ENCODE measurements at places on chromosomes 7 and 10.

- DNase-seq, result no peak
Observed at GRCh38 chr10:127386606-127387327, 162.3 kb upstream of the NPS start.

GRCh38 chr7:121433775-121434174 is 37.7 kb upstream of the FAM3C start:
- no peak for DNase-seq

DNA sequence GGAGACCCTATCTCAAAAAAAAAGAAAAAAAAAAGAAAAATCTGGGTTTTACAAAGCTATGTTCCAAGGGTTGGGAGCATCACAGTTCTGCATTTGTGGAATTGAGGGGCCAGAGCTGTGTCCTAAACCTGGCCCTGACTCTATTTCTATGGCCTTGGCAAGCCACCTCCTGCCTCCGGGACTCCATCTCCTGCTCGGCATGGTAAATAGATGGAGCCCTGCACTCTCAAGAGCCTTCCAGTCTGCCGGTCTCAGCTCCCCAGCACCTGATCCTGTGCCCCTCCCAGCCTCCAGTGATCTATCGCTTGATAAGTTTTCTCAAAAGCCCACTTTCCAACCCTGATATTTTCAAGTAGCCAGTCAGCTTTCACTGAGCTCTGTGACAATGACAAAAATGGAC is 43.0 kb downstream of the KCNH2 start:
- DNase-seq, result no peak

- no peak for DNase-seq
Observed at GRCh38 chr7:88866265-88866863, 70.8 kb upstream of the TEX47 start.

DNA sequence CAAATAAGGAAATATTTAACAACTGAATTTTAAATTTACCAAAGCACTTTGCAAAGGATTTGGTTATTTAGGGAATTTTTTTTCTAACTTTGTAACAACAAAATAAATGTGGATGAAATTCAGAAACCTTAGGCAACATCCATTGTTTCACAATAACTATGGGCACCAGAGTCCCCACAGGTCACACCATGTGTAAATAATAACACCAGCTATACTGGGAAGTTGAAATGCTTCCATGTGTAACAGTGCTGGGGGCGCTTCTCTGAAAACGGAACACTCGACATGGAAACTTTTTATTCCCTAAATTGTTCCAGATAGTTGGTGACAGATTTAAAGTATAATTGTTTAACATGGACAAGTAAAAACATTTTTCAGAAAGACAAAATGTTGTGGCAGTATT is 818.6 kb downstream of the TNS3 start:
- DNase-seq, result no peak

DNA sequence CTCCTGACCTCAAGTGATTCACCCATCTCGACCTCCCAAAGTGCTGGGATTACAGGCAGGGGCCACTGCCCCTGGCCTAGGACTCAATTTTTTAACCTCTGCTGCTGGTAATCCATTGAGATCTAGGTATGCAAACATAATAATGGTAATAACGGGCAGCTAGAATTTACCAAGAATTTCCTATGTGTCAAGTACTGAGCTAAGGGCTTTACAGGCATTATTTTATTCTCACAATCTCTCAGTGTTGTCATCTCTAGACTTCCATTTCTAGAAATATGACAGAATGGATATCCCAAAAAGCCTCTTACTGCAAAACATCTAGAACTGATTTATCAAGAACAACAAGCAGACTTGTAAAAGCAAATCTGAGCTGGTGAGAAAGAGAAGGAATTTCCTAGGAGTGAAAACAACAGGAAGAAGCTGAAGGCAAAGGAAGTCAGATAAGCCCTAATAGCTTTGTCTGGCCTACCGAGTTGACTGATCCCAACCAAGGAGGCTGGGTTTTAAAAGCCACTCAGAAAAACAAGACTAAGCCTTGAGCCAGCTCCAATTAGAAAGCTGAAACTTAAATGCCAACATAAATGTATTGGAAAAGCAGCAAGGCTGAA is 70.6 kb downstream of the CCDC71L start:
- peak; percentile 18 for DNase-seq

DNA sequence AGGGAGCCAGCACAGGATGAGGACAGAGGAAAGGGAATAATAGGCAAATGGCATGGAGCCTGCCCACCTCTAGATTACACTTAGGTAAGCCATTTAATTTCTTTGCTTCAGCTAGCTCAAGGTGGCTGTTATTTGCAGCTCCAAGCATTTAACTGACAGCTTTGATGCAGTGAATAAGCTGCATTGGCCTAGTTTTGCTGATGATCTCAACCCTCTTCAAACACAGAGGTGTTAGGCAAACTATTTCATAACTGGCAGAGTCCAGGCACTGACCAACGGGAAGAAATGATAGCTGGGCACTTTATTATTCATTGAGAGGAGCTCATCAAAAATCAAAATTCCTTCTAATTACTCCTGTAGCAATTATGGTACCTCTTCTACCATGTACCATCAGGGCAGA is 317.4 kb downstream of the BMPER start:
- no peak for DNase-seq

DNA sequence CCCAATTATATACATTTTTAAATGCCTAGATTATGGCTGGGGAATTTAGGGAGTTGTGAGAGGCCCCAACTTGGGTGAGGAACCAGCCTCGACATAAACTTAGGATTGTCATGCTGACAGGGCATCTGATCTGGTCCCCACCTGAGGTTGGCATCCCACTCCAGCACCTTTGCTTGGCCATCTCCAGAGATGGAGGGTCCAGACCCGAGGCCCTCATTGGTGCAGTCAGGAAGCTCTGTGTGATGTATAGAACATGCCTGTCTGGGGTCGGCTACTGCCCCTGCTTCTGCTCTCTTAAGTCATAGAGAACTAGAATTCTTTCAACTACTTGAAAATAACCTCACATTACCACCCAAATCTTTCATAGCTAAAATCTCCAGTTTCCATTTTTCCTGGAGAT is 153.8 kb downstream of the NRF1 start:
- DNase-seq, result no peak

- no peak for DNase-seq
Observed at GRCh38 chr7:14630048-14630447, 272.5 kb downstream of the DGKB start.

DNA sequence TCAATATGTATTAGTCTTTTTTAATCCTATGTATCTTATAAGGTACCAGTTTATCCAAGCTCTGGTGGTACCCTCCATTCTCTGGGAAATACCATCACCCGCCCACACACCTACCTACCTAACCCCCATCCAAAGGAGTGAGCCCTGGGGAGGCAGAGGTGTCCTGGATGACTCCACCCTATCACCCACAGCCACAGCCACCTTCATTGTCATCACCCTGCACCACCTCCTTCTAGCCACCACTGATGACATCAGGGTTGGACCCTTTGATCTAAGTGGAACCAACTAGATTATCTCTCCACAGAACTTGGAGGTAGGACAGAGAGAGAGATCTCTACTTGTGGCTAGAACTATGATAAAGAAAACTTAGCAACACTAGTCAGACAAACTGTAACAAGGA is 259.4 kb downstream of the PARD3 start:
- DNase-seq, result no peak

- peak; percentile 93 for DNase-seq
Observed at GRCh38 chr10:63738410-63738809, 217.2 kb downstream of the REEP3 start.

GRCh38 chr7:9761224-9761623 is 1212.4 kb upstream of the PHF14 start:
- no peak for DNase-seq

GRCh38 chr7:95001258-95001657 is 93.9 kb downstream of the PPP1R9A start:
- DNase-seq, result no peak

GRCh38 chr10:96325719-96326373 is 21.6 kb downstream of the DNTT start:
- DNase-seq, result no peak

DNA sequence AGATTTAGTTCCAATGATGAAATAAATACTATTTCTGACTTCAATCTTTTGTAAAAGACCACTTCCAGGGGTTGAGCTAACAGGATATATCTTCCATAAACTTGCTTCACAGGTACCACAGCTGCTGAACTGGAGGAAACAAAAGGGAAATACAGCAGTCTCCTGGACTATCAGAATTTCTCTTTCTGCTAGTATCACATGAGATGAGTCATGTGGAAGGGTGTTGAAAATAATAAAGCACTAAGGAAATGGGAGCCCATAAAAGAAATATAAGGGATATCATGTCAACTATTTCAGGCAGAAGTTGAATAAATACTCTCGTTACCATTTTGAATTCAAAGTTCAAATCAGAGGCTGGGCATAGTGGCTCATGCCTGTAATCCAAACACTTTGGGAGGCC is 250.3 kb upstream of the NFE2L3 start:
- DNase-seq, result no peak

GRCh38 chr7:1567896-1568510 is 1.8 kb downstream of the PSMG3 start:
- DNase-seq, result peak; percentile 41

GRCh38 chr7:76054123-76055120 is 6.5 kb downstream of the MDH2 start:
- DNase-seq, result peak; percentile 76

- DNase-seq, result no peak
Observed at GRCh38 chr7:123944395-123944794, 19.4 kb downstream of the SPAM1 start.

DNA sequence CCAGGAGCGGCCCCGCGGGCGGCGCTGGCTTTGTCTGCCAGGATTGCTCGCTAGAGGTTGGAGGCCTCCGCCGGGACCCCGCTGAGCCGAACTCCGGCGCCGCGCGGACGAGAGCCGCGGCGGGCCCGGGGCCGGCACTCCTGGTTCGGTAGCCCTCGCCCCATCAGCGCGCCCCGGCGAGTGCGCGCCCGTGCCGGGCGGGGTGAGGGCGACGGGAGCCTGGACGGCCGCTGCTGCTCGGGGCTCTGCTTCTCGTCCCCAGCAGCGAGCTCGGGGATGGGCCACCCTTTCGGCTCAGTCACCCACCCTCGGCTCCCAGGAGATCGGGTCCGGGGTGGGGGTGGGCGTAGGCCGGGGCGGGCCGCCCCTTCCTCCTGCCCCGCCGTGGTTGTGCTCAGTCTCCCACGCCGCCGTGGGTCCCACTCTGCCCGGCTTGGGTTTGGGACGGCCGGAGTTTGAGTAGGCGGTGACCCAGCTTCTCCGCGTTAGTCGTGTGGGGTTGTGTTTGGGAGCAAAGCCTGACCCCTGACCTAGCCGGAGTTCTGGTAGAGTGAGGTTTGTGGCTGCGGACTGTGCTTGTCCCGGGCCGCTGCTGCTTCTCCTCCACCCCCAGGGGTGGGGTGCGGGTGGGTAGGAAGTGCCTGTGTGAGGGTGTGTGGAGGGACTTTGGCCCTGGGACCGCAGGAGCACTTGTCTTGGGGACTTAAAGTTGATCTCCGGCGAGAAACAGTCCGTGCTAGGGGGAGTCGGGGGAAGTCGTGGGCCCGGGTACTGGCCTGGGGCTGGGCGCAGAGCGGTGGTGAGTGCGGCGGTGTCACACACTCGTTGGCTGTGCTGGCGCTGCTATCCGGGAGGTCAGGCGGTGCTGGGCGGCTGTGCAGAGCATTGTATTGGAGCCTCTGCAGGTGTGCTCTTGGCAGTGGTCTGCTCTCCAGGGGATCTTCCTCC is 677 bp downstream of the TSPAN14 start:
- DNase-seq, result peak; percentile 55

DNA sequence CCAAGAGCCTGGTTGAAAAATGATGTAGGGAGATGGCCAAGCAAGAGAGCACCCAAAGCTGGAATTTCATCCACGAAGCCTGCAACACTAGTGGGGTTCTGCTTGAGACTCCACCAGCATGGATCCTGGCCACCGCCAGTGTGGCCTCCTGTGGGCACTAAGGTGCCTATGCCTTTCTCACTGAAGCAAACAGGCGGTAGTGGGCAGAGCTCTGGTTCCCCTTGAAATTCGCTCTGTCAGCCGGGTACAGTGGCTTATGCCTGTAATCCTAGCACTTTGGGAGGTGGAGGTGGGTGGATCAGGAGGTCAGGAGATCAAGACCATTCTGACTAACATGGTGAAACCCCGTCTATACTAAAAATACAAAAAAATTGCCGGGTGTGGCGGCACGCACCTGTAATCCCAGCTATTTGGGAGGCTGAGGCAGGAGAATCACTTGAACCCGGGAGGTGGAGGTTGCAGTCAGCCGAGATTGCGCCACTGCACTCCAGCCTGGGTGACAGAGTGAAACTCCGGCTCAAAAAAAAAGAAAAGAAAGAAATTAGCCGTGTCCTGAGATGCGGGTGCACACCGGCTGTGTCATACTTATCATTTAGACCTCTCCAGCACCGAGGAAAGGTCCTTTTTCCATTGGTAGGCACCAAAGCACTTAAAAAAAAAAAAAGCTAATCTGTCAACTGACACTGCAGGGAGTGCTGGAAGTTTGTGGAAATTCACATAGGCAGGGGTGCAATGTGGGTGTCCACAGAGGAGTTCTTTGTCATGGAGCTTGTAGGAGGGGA is 28.3 kb downstream of the CCM2 start:
- no peak for DNase-seq

GRCh38 chr7:116843378-116843777 is 19.0 kb upstream of the CAPZA2 start:
- no peak for DNase-seq

GRCh38 chr10:116232613-116233012 is 40.4 kb downstream of the GFRA1 start:
- DNase-seq, result no peak

DNA sequence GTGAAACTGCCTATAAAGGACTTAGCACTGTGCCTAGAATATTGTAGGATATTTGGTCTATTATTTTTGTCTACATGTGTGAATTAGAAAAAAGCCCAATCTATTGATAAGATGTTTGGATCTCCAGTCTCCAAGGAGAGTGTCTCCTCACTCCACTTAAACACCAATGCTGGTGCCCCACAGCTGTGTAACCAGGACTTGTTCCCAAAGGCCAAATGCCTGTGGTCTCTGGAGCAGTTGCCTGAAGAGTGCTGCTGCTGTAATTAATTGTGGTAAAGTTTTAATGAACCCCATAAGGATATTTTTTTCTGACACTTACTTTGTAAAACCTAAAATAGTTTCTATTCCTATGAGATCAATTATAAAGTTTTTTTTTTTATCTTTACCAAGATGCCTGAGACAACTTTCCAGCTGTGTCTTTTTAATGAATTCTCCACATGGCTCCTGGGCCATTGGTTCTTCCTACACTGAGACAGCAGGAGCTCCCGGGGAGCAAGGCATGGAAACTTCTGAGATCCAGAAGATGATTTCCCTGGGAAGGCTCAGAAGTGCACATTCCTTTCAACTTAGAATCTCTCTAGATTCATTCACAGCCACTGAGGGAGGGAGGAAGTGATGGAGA is 11.2 kb upstream of the OR2A5 start:
- peak; percentile 26 for DNase-seq

- peak; percentile 75 for DNase-seq
Observed at GRCh38 chr10:116688241-116688711, 54.1 kb downstream of the HSPA12A start.

- DNase-seq, result no peak
Observed at GRCh38 chr10:110285501-110285900, 19.2 kb downstream of the SMNDC1 start.

- DNase-seq, result no peak
Observed at GRCh38 chr10:66713387-66713786, 212.4 kb upstream of the LRRTM3 start.

- no peak for DNase-seq
Observed at GRCh38 chr7:35250452-35250851, 3.4 kb downstream of the TBX20 start.
